Naive thymus-derived CD8-positive, alpha-beta T cell (primary cell): ENCODE measurements at places on chromosomes 1 and 21.

- no peak overlapping the region for H3K27ac ChIP-seq
- H3K4me3 ChIP-seq, result no peak overlapping the region
- no peak for DNase-seq
- H3K4me1 ChIP-seq, result no peaks in the 10 kb centered on the region
Observed at GRCh38 chr1:81432059-81432458, 368.7 kb upstream of the ADGRL2 start.

DNA sequence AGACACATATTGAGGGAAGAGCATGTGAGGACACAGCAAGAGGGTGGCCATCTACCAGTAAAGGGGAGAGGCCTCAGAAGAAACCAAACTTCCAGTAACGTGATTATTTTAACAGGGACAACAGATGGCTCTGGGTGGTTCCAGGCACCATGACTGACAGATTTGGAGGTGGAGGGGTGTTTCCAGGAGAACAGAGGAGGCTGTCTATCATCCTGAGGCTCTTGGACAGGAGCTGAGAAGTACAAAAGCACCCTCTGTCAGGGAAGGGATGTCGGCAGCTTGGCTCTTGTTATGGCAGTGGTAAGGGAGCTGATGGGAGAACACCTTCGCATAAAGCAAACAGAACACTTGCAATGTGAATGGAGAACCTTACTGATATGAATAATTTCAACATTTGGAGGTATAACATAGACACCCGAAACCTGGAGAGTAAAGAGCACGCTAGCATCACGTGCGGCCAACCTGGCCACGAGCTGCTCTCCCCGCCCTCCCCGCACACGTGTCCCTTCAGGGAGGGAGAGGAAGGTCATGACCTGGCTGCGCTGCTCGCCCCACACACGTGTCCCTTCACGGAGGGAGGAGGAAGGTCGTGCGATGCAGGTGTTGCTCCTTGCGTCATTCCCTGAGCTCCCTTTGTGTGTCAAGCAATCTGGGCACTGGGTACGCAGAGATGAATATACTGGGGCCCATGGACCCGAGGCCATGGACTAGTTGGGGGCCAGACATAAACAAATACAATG is 37.5 kb upstream of the NLRP3 start:
- peaks cover 3% of the 10 kb centered on the region for H3K36me3 ChIP-seq
- no peak overlapping the region for H3K27ac ChIP-seq
- no peak for DNase-seq
- peaks cover 4% of the 10 kb centered on the region for H3K4me1 ChIP-seq
- no peaks in the 10 kb centered on the region for H3K27me3 ChIP-seq

DNA sequence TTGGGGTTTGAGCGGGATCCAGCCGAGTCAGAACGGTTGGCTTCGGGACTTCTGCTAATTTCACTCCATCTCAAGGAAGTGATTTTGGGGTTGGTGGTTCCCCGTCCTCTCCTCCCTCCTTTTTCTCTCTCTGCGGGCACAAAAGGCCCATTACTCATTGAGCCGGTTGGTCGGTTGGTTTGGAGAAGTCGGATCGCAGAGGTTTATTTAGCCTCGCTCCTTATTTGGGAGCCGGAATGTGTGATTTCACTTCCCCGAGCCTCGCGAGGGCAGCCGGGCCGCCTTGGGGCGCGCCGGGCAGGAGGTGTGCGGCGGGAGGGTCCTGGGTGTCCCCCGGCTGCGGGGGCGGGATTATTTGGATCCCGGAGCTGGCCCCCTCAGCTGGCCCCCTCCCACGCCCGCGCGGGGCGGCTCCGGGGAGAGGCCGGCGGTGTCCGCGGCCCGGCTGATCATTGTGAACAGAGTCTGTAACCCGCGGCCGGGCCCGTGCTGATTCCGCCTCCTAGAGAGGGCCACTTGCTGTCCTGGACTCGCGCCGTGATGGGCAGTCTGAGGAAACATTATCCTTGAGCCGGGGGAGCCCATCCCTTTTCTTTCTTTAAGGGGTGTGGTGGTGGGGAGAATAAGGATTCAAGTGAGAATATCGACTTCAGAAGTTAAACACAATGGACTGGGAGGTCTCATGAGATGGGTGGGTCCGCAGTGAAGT is 1.2 kb downstream of the MAPKAPK2 start:
- H3K4me1 ChIP-seq, result peaks cover 26% of the 10 kb centered on the region
- no peaks in the 10 kb centered on the region for H3K27me3 ChIP-seq
- peak overlapping the region; percentile 100 for H3K27ac ChIP-seq
- H3K36me3 ChIP-seq, result no peaks in the 10 kb centered on the region
- peak overlapping the region; percentile 98 for H3K4me3 ChIP-seq

- no peak overlapping the region for H3K27ac ChIP-seq
- H3K4me1 ChIP-seq, result peaks cover 33% of the 10 kb centered on the region
- H3K4me3 ChIP-seq, result peak overlapping the region; percentile 14
- H3K27me3 ChIP-seq, result peaks cover 61% of the 10 kb centered on the region
- DNase-seq, result no peak
- peaks cover 2% of the 10 kb centered on the region for H3K36me3 ChIP-seq
Observed at GRCh38 chr1:85581802-85582686, 1.5 kb downstream of the CCN1 start.

- H3K4me3 ChIP-seq, result no peak overlapping the region
- no peaks in the 10 kb centered on the region for H3K4me1 ChIP-seq
- DNase-seq, result no peak
- H3K27me3 ChIP-seq, result peaks cover 9% of the 10 kb centered on the region
- no peaks in the 10 kb centered on the region for H3K36me3 ChIP-seq
Observed at GRCh38 chr1:47683401-47683800, 245.6 kb downstream of the FOXD2 start.

- H3K27me3 ChIP-seq, result peaks cover 22% of the 10 kb centered on the region
- no peak overlapping the region for H3K4me3 ChIP-seq
- no peak for DNase-seq
- H3K27ac ChIP-seq, result no peak overlapping the region
Observed at GRCh38 chr1:3756394-3756793, 4.1 kb downstream of the CCDC27 start.

GRCh38 chr1:121417325-121417923 is 232.6 kb downstream of the SRGAP2C start:
- no peak overlapping the region for H3K27ac ChIP-seq
- H3K36me3 ChIP-seq, result no peaks in the 10 kb centered on the region
- no peak for DNase-seq
- peaks cover 10% of the 10 kb centered on the region for H3K27me3 ChIP-seq
- peaks cover 3% of the 10 kb centered on the region for H3K4me1 ChIP-seq

DNA sequence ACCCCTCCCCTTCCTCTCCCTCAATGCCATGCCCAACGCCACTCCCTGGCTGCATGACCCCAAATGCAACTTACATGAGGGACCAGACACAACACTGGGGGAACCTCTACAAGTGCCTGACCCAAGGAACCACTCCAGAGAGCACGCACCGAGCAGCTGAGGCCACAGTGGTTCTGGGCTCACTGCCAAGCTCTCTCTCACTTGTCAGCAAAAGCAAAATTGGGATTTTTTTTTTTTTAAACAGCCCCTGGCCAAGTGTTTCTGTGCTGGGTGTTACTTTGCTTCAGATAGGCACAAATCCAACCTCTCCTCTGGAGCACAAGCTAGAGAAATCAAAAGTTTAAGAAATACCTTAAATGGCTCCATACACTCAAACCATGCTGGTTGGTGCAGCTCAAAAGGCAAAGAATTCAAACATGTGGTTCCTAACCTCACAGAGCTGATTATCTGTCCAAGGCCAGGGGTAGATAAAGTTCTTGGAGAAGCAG is 363.0 kb downstream of the SETD4 start:
- no peak overlapping the region for H3K4me3 ChIP-seq
- H3K36me3 ChIP-seq, result no peaks in the 10 kb centered on the region

DNA sequence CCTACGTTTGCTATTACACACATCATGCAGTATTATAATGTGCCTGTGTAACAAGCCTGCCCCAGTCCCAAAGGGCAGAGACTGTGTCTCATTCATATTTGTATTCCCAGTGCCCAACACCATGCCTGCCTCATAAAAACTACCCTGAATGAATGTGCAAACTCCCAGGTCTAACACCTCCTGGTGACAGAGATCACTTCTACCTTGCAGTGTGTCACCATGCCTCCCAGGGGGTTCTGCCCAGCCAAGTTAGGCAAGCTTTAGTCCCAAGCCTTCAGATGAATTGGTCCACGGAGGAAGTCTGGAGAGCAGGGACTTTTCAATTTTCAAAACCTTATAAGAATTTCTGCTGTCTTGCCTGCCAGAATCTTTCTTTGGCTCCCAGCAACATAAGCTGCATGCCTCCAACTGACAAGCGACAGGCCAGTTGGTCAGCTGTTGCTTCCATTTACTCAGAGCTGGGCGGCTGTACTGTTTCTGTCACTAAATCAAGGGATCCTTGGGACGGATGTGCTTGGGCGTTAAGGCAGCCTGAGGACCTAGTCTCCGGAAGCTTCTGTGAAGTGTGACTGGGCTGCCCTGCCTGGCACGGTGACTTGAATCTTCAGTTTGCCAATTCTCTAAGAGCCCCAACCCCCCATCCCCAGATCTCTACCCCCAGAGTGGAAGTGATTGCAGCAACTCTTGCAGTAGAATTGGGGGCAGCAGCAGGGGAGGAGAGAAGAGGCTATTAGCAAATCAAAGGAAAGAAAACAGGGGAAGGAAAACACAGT is 1.2 kb downstream of the RXRG start:
- H3K4me3 ChIP-seq, result no peak overlapping the region
- peaks cover 18% of the 10 kb centered on the region for H3K27me3 ChIP-seq
- no peak overlapping the region for H3K27ac ChIP-seq
- no peaks in the 10 kb centered on the region for H3K4me1 ChIP-seq
- no peak for DNase-seq

DNA sequence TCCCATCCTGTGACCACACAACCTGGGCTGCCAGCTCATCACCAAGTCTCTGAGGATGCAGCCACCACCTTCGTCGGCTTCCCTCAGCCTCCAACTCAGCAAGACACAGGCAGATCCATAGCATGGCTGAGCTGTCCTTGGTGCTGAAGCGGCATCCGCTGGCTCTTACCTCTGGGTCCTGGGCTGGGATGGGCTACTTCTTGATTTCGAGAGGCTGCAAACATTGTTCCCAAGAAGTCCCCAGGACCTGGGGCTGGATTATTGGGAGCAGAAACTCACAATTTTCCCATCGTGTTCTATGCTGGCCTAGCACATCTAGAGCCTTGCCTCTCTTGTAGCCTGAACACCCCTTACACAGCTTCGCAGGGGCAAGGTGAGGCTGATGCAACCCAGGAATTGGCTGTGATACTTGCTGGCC is 24.9 kb upstream of the C1QA start:
- H3K27me3 ChIP-seq, result peaks cover 78% of the 10 kb centered on the region
- peaks cover 4% of the 10 kb centered on the region for H3K4me1 ChIP-seq
- no peak overlapping the region for H3K27ac ChIP-seq
- no peaks in the 10 kb centered on the region for H3K36me3 ChIP-seq
- H3K4me3 ChIP-seq, result no peak overlapping the region

DNA sequence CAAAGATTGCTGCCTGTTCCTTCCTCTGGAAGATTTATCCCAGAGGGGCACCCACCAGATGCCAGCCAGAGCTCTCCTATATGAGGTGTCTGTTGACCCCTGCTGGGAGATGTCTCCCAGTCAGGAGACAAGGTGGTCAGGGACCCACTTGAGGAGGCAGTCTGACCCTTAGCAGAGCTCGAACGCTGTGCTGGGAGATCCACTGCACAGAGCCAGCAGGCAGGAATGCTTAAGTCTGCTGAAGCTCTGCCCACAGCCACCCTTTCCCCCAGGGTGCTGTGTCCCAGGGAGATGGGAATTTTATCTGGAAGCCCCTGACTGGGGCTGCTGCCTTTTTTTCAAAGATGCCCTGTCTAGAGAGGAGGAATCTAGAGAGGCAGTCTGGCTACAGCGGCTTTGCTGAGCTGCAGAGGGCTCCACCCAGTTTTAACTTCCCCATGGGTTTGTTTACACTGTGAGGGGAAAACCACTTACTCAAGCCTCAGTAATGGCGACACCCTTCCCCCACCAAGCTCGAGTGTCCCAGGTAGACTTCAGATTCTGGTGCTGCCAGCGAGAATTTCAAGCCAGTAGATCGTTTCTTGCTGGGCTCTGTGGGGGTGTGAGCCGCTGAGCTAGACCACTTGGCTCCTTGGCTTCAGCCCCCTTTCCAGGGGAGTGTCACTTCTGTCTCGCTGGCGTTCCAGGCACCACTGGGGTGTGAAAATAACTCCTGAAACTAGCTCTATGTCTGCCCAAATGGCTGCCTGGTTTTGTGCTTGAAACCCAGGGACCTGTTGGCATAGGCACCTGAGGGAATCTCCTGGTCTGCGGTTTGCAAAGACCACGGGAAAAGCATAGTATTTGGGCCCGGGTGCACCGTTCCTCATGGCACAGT is 51.1 kb upstream of the PDC start:
- H3K4me1 ChIP-seq, result peaks cover 6% of the 10 kb centered on the region
- H3K27ac ChIP-seq, result no peak overlapping the region
- H3K36me3 ChIP-seq, result peaks cover 44% of the 10 kb centered on the region

- H3K27me3 ChIP-seq, result no peaks in the 10 kb centered on the region
- no peaks in the 10 kb centered on the region for H3K36me3 ChIP-seq
- DNase-seq, result no peak
- H3K4me1 ChIP-seq, result peaks cover 2% of the 10 kb centered on the region
Observed at GRCh38 chr1:177800400-177801088, 169.3 kb downstream of the SEC16B start.

DNA sequence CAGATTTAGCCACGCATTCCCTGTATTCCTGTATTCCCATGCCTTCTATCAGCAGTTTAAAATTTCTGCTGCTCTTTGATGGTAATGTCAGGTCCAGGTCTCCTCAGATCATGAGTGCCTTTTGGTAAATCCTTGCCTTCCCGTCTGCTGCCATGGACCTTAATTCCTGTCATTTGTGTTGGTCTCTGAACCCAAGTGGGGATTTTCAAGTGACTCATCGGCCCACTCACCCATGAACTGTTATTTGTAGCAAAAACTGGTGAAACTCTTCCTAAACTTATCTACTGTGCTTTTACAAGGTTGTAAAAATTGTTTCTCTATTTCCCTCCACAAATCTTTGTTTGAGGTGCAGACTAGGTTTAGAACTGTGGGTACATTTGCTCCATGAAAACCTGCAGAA is 47.4 kb downstream of the ACTN2 start:
- H3K4me3 ChIP-seq, result no peak overlapping the region
- H3K27ac ChIP-seq, result no peak overlapping the region
- no peaks in the 10 kb centered on the region for H3K36me3 ChIP-seq
- H3K27me3 ChIP-seq, result peaks cover 3% of the 10 kb centered on the region

DNA sequence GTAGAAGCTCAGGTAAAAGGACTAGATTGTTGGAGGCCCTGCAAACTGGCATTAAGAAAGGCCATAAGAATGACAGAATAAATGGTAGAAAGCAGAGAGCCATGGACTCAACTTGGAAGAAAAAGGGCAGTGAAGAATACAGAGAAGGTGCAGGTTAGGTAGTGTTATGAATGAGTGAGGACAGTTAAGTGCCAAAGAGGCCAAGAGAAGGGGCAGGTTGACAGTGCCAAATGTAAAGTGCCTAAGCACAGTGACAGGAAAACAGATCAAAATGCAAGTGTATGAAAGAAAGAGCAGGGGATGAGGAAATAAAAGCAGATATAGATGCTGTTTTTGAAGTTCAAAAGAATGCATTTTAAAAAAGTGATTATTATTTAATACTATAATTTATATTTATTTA is 43.7 kb downstream of the INTS7 start:
- H3K36me3 ChIP-seq, result peaks cover 4% of the 10 kb centered on the region
- DNase-seq, result no peak
- no peak overlapping the region for H3K27ac ChIP-seq
